Heart right ventricle (tissue), 16 donors: ENCODE measurements at places on chromosomes 6 and 20.

DNA sequence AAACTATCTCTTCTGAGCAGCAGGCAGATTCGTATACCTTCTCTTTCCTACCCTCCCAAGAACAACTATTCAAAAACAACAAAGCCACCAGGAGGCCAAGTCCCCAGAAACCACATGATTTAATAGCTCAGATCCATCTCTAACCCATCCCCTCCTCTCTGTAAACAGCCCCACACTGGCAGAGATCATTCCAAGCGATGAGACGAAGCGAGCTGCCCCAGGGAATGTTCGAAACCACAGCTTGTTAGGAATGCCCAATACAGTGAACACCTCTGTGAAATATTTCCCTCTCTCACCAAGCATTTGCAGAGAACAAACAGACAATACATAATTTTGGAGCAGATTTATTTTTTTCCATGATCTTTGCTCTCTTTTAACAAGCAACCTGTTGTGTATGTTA lies 231.8 kb downstream of the SOD2 start:
- no peak for DNase-seq

DNA sequence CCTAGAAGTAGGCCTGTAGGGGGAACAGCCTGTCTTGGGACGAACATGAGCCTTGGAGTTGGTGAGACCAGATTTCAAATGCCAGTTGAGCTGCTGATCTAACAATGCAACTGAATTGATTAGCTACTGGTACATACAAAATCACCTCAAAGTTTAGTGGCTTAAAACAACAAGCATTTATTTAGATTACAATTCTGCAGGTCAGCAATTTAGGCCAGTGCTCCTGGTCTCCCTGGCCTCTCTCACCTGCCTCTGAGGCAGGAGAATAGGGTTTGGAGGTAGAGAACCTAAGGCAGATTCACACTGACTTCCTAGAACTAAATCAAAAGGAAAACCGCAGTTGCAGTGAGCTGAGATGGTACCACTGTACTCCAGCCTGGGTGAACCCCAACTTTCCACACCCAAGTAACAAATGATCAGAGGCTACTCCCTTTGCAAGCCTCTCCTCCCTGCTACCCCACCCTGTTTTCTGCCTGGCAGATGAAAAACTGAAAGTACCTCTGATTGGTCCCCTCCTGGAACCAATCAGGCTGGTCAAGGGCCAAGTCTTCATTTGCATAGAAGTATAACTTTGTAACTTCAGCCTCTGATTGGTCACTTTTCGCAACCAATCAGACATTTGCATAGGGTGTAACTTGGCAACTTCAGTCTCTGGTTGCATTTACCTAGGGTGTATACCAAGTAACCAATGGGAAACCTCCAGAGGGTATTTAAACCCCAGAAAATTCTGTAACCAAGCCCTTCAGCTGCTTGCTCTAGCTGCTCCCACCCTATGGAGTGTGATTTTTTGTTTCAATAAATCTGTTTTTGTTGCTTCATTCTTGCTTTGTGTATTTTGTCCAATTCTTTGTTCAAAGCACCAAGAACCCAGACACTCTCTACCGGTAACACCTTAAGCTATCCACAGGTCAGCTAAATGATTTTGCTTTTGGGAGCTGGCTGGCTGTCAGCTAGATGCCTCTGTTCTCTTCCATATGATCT lies 8.1 kb upstream of the UBR2 start:
- DNase-seq: no peak

DNA sequence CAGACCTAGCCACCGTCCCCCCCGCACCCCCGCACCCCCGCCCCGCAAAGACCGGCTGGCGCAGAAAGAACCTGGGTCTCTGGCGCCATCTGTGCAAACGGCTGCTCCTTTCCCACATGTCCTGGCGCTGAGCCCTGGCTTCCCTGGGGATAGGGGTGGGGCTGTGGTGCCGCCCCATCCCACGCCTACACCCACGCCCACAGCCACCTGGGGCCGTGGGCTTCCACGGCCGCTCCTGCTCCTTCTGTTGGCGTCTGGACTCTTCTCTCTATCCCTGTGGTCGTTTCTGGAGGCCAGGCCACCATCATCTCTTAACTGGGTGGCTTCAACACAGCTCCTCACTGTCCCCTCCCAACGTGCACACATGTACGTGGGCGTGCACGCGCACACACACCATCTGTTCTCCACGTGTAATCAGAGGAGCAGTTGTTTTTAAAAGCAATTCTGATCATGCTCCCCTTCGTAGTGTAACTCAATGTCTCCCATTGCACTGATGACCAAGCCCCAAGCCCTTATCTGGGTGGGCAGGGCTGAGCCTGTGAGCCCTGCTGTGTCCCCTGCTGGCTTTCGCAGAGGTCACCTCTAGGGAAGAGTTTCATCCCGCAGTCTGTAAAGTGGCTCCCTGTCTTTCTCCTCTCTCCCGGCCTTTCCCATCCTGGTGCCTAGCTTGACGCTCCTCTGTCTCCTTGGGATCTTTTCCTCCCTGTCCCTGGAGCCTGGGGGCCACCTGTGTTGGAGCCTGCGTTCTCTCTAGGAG lies 31.9 kb upstream of the FAM83D start:
- DNase-seq: no peak

- no peak for DNase-seq
Observed at GRCh38 chr20:52777171-52777570, 195.0 kb upstream of the TSHZ2 start.

GRCh38 chr20:24148372-24148771 lies 159.8 kb upstream of the GGTLC1 start:
- DNase-seq: no peak

DNA sequence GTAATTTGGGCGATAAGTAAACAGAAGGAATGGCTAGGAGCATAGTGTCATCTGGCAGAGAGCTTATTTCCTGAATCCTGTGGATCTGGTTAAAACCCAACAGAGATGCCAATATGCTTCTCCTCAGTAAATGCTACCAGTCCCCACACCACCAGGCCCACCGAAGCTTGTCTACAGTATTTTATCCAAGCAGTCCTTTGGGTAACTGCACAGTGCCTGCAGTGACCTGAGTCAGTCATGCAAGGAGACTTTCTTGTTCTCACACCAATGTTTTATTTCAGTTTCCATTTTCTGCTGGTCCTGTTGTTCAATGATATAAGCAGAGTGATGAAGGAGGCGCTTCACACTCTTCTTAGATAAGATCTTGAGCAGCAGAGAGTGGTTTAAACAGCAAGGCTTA lies 326.3 kb downstream of the RIMS1 start:
- no peak for DNase-seq

DNA sequence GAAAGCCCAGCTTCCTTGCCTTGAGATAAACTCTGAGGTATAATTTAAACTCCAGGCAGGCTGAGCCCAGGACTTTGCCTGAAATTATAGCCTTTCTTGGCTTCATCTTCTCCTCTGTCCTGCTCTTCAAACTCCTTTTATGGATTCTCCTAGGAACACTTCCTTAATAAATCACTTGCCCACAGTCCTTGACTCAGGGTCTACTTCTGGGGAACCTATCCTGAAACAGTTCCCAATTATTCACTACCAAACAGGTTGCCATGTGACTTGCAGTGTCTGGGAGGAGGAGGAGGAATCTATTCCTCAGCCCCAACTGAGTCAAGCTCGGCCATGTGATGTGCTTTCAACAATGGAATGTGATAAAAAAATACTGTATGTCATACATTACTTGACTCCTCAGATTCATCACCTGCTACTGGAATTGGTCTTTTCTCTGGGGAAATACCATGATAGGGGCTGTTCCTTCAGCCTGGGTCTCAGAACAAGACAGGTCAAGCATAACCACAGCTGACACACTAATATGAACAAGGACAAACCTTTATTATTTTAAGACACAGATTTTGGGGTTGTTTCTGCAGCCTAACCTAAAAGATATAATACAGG lies 20.5 kb upstream of the CDKN1A start:
- no peak for DNase-seq

DNA sequence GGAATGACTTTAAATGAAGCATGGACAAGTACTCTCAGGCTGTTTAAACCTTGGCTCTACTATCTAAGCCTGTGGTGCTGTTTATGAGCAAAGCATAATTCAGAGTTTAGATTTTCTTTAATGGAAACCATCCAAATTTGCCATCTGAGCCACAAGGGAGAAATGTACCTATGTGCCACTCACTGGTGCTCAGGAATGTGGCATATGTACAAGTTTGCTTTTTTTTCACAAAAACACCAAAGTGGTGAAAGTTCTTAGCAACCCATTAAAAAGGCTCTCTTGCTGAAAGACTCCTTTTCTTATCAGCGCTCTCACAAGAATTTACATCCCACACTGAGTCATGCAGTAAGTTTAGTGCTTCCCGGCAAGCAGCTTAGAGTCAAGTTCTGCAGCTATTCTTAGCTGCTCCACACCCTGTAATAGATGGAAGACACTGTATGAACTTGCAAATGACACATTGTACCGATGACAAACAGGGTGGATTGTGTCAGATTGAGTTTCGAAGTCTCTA lies 57.3 kb upstream of the MLIP start:
- DNase-seq: no peak

DNA sequence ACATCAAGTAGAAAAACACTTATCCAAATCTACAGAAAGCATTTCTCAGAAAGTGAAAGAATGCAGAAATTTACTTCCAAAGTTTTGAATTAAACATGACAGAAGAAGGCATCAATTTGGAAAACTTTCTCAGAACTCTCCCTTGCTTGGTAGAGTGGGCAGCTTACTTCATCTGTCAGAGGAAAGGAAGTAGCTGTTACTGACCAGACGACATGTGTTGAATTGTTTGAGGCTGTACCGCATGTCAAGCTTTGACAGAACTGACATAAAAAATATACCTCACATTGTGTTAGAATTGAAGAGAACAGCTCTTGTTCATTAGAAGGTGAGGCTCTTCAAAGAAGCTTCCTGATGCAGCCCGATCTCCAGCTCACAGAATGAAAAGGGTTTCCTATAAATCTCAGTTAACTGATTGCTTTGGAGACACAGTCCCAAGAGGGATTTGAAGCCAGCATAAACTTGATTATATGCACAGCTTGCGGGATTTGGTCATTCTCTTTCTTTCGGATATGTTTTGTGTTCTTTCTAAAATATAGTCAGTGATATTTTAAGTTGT lies 190.7 kb downstream of the PLCB1 start:
- no peak for DNase-seq

- no peak for DNase-seq
Observed at GRCh38 chr6:57247603-57248002, 25.5 kb upstream of the RAB23 start.

DNA sequence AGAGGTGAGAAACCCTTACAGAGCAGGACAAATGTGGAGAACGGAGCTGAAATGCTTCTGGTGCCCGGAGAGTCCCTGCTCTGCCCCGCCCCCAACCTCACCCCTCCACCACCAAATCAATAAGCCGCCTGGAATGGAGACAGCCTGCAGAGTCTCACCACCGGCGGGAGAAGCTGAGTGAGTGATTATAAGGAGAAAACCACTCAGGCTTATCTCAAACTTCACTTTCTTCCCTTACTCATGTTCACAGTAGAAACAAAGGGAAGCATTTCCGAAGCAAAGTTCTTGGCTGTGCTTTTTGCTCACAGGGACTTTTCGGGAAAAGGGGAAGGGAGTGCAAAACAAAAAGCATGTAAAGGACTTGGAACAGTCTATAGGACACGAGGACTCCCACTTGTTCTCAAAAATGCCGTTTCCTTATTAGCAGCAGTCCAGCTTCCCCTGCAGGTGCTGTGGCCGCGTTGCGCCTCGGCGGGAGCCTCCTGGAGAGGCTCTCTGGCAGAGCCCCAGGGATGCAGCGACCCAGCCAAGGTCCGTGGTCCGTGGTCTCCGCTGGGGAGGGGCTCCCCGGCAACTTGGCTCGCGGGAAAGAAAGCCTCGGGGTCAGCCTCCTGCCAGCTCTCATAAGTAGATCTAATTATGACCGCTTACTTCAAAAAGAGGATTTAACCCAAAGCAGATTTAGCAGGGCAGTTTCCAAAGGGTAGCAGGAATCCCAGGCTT lies 64.8 kb upstream of the TMEM30A start:
- DNase-seq: peak; percentile 23

GRCh38 chr6:7051780-7052442 lies 55.9 kb upstream of the RREB1 start:
- DNase-seq: peak; percentile 37

DNA sequence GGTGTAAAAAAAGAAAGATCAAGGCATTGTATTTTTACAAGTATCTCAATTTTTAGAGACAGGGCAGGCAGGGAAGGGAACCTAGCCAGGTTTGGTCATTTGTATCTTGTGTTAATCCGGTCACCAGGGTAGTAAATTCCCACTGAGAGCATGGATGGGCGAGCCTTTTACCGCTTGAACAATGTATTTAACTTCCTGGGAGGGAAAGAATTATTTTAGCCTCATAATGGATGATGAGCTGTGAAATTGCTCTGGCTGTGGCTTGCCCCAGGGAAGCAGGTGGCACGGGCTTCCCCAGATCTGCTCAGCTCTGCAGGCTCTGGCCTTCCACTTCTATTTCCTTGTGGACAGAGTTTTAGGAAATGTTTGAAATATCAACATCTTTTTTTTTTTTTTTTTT lies 72.9 kb downstream of the TOX2 start:
- no peak for DNase-seq

DNA sequence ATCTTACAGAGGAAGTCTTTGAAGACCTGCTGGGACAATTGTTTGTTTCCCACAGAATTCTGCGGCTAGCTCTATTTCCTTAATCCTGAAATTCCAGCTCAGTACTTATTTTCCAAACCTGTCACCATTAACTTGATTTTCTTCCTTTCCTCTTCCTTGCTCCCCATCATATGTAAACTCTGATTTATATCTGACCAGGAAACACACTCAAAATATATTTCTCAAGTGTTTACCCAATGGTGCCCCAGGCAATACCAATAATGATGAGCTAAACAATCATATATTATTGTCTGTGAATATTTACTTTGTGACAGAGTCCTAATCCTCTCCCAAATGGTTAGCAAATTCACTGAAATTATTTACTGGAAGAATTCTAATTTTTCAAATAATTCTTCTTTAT lies 597.3 kb downstream of the PKHD1 start:
- DNase-seq: no peak

DNA sequence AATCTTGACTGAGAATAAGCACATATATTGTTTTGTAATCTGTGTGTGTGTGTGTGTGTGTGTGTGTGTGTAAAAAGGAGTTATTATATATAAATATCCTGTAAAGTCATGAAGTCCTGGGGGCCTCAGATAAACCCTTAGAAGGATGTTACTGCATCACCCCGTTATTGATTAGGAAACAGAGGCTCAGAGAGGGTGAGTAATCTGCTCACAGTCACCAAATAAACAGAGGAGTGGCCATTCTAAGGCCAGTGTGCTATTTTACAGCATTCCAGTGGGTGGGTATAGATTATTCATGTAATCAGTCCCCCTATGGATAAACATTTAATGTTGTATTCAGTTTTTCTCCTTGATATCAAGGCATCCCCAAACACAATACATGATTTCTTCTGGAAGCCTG lies 87.1 kb downstream of the CDC5L start:
- DNase-seq: no peak

DNA sequence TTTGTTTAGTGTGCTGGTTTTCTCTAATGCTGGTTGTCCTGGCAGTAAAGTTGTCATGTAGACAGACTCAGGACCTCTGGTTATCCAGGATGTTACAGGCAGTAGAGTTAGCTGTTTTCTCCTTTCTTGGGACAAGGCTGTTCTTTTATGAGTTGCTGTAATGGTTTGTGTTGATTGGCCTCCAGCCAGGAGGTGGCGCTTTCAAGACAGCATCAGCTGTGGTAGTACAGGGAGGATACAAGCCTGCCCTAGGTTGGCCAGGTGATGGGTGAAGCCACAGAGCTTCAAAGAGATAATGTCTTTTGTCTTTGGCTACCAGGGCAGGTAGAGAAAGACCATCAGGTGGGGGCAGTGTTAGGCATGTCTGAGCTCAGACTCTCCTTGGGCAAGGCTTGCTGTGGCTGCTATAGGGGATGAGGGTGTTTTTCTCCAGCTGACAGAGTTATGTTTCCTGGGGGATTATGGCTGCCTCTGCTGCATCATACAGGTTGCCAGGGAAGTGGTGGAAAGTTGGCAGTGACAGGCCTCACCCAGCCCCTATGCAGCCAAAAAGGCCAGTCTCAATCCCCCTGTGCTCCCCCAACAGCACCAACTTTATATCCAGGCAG lies 127.2 kb upstream of the TAB2 start:
- no peak for DNase-seq
